A549 treated with Hydrocortisone at 1 μM for 4 hours (cell line): ENCODE measurements at places on chromosomes 2 and 18. TPM values are rescaled to one million over a fixed set of nuclear protein-coding genes. Genes with fewer than 3 reads are reported as not detected.

Gene CLEC4F
- total RNA-seq: not detected in 5 replicates

Gene SERPINB13
- total RNA-seq: not detected in 5 replicates

Gene ALK
- 0.02 TPM in 1 of 5 replicates, not detected in the others for total RNA-seq

Gene IL1R1
- 35.7 to 54.7 TPM (median 43.7 TPM) in 5 replicates for total RNA-seq

Gene KIAA2012
- total RNA-seq: not detected in 5 replicates

Gene C2orf81
- 3.0 to 3.5 TPM (median 3.1 TPM) in 5 replicates for total RNA-seq

Gene SIX3
- total RNA-seq: 1.9 to 2.9 TPM (median 2.8 TPM) in 5 replicates

Gene DLGAP1
- total RNA-seq: 0.02 to 0.12 TPM (median 0.07 TPM) in 3 of 5 replicates, not detected in the others

Gene DUSP2
- 0.17 to 0.45 TPM (median 0.38 TPM) in 5 replicates for total RNA-seq

Gene EGR4
- 0.13 to 0.33 TPM (median 0.15 TPM) in 5 replicates for total RNA-seq

Gene PAX8
- total RNA-seq: 0.54 to 1.3 TPM (median 0.97 TPM) in 5 replicates

Gene ZNF236
- 1.7 to 3.4 TPM (median 2.7 TPM) in 5 replicates for total RNA-seq

Gene CYP26B1
- 12.1 to 16.0 TPM (median 14.7 TPM) in 5 replicates for total RNA-seq

Gene WNT10A
- 0.06 to 0.12 TPM (median 0.09 TPM) in 4 of 5 replicates, not detected in the other for total RNA-seq

Gene DCTN1
- 120 to 153 TPM (median 146 TPM) in 5 replicates for total RNA-seq

Gene PTGR3
- total RNA-seq: 14.6 to 20.3 TPM (median 16.2 TPM) in 5 replicates

Gene TANC1
- total RNA-seq: 7.0 to 10.8 TPM (median 8.8 TPM) in 5 replicates

Gene ACKR3
- total RNA-seq: 9.1 to 14.4 TPM (median 12.0 TPM) in 5 replicates

Gene FSHR
- not detected in 5 replicates for total RNA-seq

Gene NEDD4L
- 33.7 to 36.6 TPM (median 35.0 TPM) in 5 replicates for total RNA-seq

Gene CREG2
- total RNA-seq: 8.8 to 13.5 TPM (median 12.1 TPM) in 5 replicates

Gene UGT1A4
- total RNA-seq: 0.06 to 0.16 TPM (median 0.10 TPM) in 4 of 5 replicates, not detected in the other

Gene SATB2
- total RNA-seq: 2.7 to 3.1 TPM (median 2.9 TPM) in 5 replicates

Gene TCF4
- total RNA-seq: 0.87 to 2.4 TPM (median 1.6 TPM) in 5 replicates

Gene AGFG1
- total RNA-seq: 93.2 to 122 TPM (median 115 TPM) in 5 replicates

Gene FARSB
- total RNA-seq: 42.4 to 47.9 TPM (median 45.5 TPM) in 5 replicates

Gene KIF5C
- total RNA-seq: 0.21 to 0.46 TPM (median 0.32 TPM) in 5 replicates
